ENCODE measurements at places on chromosomes 11 and 22.

- no peak for DNase-seq
Measured at GRCh38 chr11:110972640-110973039, 260.4 kb upstream of the ARHGAP20 start.

DNA sequence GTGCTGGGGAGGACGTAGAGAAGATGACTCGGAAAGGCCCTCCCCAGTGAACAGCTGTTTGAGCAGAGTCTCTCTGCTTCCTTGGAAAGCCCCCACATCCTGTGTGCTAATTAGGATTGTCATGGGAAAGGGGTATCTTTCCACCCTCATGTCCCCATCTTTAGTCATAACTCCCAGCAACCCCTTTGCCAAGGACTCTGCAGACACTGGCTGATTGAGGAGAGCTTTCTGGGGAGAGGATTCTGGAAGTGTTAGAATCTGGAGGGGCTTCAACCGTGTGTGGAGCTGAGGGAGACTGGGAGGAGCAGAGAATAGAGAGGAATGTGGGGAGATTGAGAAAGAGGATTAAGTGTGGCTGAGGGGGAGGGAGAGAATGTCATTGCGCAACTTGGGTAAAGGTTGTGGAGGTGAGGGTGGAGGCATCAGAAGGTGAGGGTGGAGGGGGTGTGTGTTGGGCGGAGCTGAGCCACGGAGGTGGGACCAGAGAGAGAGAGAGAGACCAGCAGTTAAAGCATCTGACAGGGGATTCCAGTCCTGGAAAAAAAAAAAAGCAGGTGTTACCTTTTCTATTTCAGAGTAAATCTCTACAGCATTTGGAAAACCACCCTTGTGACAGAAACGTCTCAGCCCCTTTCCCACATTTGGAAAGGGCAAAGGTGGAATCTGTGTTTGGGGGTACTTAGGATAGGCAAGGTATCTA lies 2.2 kb downstream of the DTX4 start:
- DNase-seq, result no peak

GRCh38 chr11:64453466-64453865 lies 94.5 kb downstream of the RPS6KA4 start:
- no peak for DNase-seq

DNA sequence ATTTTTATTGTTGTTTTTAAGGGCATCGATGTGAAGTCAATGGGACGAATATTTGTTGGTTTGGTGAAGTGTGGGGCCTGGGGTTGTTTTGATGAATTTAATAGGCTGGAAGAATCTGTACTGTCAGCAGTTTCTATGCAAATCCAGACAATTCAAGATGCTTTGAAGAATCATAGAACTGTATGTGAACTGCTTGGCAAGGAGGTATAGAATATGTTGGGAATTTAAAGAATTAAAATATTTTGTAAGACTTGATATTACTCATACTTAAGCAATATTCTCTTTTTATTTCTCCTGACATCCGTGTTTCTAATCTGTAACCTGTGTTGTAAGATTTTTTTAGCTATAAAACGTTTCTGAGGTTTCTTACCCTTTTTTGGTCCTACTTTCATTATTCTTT lies 61.6 kb downstream of the DYNC2H1 start:
- no peak for DNase-seq

DNA sequence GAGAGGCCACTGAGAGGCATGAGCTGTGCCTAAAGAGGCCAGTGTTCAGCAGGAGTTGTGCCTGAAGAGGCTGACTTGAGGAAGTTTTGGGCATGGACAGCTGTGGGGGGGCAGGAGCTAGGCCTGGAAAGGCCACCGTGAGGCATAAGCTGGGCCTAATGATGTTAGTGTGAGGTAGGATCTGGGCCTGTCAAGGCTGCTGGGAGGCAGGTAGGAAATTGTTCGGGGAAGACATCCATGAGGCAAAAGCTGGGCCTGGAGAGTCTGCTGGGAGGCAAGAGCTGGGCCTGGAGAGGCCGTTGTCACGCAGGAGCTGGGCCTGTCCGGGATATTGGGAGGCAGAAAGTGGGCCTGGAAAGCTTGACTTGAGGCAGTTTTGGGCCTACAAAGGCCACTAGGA lies 44.9 kb downstream of the OR4C45 start:
- DNase-seq, result no peak

GRCh38 chr11:111726301-111726713 lies 39.9 kb downstream of the PPP2R1B start:
- DNase-seq, result no peak

DNA sequence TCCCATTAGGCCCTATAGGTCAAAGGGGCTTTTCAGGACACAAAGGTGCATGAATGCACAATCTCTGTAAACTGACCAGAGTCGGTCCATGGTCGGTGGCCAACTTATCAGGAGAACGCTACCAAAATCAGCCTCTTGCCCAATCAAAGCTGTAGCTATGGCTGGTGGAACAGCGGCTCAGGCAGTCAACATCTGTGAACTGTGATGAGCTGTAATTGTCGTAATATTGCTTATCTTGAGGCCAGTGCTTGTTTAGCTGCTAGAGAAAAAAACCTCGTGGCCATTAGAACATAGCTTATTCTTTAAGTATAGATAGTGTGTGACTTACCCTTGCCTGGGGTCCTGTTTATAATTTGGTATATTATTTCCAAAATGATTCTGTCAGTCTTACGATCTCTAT lies 14.4 kb upstream of the CHST1 start:
- DNase-seq, result no peak

- DNase-seq, result no peak
Measured at GRCh38 chr11:58726737-58727414, 4.9 kb downstream of the GLYAT start.

- DNase-seq, result no peak
Measured at GRCh38 chr22:38137876-38138687, 27.6 kb upstream of the BAIAP2L2 start.

GRCh38 chr22:46754110-46754799 lies 8.2 kb upstream of the TBC1D22A start:
- DNase-seq, result no peak

DNA sequence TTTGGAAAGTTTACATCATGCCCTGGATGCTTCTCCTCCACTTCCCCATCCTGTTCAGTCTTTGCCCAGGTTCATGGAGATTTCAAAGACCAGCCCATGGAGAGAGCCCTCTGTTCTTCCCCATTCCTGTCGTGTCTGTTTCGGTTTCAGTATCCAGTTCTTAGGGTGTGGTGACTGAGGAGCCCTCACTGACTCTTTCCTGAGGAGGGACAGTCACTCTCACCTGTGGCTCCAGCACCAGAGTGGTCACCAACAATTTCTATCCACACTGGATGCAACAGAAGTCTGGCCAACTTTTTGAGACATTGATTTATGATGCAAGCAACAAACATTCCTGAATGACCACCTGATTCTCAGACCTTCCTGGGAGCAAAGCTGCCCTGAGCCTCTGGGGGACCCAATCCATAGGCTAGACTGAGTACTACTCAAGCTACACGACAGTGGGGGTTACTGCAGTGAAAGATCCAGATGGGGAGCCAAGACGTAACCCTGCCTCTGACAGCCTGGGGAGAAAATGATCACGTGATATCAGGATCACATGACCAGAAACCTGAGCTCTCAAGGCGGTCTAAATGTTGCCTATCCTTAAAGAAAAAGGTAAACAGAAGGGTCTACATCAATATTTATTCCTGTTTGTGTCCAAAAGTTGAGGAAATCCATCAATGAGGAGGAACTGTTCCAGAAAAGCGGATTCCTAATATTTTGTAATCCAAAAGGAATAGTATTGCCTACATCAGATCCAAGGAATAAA lies 76.2 kb upstream of the VPREB1 start:
- no peak for DNase-seq

DNA sequence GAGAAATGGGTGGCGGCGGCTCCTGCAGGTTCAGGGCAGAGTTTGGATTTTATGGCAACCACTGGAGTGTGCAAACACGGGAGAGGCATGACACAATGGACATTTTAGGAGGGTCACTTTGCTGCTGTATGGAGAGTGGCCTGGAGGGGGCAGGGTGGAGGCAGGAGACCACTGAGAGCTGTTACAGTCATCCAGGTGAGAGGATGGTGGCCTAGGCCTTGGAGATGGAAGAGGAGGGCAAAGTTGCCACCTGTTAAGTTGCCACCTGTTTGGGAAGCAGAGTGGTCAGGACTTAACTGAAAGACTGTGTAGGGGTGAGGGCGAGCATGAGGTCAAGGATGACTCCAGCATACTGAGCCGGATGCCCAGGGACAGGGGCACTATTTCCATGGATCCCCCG lies 2.3 kb upstream of the RAD9A start:
- DNase-seq, result no peak

DNA sequence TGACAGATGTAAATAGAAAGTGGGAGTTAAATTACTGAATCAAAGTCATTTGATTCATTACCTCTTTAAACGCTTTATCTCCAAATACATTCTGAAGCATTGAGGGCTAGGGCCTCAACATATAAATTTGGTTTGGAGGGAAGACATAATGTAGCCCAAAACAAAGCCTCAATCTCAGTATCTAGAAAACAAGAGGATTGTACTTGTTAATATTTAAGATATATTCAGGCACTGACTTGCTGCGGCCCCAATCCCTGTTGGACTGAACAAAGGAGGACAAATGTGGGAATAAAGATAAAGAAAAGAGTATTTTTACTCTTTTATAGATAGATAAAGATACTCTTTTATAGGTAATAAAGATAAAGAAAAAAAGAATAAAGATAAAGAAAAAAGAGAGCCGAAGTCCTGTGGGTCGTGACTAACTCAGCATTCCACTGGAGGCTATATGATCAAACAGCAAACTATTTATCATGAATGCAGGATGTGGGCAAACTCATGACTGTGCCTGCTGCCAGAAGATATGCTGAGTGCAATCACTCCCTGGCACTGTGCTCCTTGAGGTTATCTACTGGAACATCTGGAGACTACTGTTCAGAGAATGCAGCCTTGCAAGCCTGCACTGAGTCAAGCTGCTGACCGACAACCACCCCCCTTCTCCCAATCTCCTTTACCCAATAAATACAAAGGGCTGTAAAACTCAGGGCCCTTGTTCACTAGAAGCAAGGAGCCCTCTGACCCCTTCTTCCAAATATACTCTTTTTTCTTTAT lies 6.9 kb downstream of the OR10V1 start:
- no peak for DNase-seq

DNA sequence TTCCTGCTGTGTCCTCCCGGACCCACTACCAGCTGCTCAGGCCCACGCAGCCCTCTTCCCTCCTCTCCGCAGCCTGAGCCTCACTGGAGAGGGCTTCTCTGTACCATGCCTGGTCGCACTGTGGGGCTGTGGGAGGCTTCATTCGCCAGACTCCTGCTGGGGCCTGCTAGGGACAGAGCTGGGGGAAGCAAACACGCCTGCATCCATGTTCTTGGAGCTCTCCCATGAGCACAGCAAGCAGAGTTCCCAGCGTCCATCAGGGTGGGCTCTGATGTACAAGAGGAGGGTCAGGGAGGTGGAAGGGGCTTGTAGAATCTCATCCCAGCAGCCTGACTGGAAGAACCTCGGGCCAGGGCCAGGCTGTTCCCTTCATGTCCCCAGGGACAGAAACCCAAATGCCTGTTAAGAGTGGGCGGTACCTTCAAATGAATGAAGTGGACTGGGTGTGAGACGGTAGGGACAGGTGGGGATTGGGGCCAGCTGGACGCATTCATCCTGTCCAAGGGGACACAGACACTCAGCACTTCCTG lies 59.9 kb downstream of the MPPED1 start:
- no peak for DNase-seq

DNA sequence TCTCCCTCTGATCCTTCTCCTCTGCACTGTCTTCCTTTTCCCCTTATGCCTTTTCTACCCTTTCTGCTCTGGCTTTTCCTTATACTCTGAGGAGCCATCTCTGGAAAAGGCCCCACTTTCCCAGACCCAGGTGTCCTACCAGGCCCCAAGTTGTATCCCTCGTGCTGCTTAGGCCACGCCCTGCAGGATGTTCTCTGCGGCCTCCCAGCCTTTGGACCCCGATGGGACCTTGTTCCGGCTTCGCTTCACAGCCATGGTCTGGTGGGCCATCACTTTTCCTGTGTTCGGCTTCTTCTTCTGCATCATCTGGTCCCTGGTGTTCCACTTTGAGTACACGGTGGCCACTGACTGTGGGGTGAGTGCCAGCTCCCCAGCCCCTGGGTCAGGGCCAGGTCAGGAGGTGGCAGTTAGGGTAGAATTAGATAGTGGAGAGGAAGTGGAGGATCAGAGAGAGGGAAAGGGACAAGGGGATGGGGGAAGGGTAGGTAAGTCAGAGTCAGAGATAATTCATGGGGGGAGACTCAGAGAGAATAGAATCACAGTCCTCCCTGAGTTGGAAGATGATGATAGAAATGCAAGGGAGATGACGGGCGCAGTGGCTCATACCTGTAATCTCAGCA lies 8.9 kb downstream of the PGAP2 start:
- no peak for DNase-seq

DNA sequence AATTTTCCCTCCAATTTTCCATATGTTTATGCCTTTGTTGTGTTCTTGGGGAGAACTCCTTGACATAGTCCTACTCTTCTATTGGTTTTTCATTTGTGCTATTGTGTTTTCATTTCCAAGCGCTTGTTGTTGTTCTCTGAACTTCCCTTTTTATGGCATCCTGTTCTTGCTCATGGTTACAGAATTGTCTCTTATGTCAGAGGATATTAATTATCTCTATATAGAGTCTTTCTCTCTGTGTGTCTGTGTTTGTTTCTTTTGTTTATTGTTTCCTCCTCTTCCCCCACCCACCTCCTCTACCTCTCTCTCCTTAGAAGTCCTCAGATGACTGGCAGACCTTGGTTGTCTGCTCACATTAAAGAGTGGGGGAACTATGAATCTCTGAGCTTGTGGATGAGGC lies 69.9 kb downstream of the HORMAD2 start:
- no peak for DNase-seq

DNA sequence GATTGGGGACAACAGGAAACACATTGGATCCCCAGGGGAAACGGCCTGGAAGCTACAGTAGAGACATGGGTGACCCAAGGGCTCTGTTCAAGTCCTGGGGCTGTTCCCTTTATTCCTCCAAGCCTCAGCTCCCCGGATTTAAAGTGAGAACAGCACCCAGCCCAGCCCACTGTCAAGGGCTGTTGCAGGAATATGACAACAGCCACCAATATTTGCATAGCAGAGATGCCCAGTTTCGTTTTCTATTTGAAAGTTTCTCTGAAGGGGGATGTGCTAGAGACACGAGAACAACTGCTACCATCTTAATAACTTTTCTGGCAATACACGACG lies 81.1 kb upstream of the WNT7B start:
- DNase-seq, result no peak

- DNase-seq, result no peak
Measured at GRCh38 chr11:20444535-20444934, 57.0 kb downstream of the PRMT3 start.

DNA sequence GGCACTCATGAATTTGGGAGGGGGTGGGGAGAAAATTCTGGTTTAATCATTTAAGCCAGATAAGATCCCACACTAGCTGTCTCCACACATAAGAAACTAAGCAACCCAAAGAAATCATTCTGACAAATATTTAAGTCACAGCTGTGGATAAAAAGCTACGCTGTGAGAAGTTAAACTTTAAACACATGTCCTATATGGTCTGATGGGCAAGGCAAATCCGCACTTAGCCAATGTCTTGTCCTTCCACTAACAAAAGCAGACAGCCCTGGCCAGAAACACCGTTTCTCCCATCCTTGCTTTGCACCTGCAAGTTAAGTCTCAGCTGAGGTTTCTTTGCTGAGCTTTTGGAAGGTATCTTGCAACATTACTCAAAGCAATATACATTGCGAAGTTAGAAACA lies 68.0 kb downstream of the ETS1 start:
- DNase-seq, result no peak

- no peak for DNase-seq
Measured at GRCh38 chr22:41772645-41773044, 27.8 kb upstream of the CCDC134 start.

- no peak for DNase-seq
Measured at GRCh38 chr11:36039471-36039870, 95.6 kb downstream of the LDLRAD3 start.
